Fibroblast of gingiva (primary cell): ENCODE measurements at places on chromosomes 12 and 14.
A peak's percentile ranks its signal among the peaks of the same experiment; 100 is the strongest.

DNA sequence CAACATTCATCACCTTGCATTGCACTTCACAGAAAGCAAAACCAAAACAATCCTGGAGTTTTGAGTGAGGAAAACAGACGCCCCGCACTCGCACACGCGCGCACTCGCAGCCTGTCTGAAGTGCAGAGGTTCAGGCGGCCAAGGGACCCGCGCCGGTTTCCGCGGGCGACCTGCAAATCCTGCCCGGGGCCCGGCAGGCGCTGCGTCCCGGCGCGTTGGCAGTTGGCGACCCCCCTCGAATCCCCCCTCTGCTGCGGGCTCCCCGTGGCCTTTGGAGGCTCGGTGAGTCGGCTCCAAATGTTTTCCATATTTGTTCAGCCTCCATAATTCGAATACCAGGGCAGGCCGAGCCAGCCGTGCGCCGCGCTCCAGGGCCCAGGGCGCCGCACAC, at the start of gene SSPN:
SSPN (plus strand) TSS at position 324 of the 391 bp plus-strand sequence. CDS start 100 bp downstream, outside the sequence.
- DNase-seq = peak; percentile 58

DNA sequence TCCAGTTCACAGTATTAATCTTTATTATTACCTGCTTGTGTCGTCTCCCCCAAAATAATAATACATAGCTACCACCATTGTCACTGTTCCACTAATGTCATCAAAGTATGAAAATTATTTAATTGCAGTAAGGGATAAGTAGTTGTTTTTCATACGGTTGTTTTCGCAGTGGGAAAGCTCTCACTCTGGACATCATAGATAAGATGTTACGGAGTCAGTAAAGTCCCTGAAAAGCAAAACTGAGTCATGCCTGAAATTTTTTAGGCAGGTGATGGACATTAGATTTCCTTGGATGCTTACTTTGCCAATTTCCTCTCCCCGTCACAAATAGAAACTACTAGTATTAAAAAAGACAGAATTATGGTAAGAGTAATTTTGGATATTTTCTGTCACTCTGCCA, 13.2 kb downstream of the PNP start:
- DNase-seq = no peak

- peak; percentile 58 for DNase-seq
Measured at GRCh38 chr14:49770212-49770817, 2.4 kb downstream of the KLHDC2 start.

DNA sequence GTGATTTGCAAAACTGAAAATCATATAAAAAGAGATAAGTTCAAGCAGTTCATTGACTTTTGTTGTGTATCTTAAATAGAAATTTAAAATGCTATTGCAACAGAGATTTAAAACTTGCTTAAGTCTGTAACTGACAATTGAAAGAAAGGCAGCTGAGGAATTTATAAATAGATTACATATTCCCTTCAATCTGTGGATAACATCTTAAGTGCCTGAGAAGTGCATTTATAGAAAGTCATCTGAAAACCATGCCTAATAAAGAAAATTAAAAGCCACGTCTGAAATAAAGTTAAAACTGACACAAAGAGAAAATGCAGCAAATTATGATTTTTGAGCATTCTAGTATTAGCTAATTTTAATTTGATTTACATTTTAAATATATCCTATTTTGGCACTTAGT, 479.8 kb downstream of the MDGA2 start:
- DNase-seq = no peak

GRCh38 chr14:23102801-23103200, 2.0 kb downstream of the CIROP start:
- no peak for DNase-seq

DNA sequence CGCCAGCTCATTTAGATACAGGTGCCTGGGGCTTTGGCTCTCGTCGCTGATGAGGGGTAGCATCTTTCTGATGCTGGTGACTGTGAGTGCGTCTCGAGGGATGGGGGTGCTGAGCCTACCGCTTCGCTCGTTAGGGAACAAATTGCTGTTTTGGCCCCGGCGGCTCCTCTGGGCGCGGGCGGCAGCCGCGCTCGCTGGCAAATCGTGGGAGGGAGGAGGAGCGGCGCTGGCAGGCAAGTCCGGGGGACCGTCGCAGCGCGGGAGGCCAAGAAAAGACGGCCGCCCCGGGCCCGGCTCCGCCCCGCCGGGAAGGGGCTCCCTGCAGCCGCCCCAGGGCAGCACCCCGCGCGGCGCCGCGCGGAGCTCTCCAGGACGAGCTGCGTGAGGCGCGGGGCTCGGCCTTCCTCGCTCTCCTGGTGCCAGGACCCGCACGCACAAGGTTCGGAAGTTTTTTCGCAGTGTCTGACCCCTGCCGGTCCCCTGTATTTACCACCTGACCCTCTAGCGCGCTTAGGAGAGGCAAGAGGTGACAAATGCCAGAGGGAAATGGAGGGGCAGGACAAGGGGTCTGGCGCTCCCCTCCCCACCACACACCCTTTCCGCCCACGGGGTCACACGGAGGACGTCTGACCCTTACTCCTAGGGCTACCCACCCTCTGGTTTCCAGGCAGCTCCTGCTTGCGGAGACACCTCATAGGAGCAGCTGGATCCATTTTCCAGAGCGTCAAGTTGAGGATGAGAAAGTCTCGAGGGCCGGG, 899 bp upstream of the KCNH3 start:
- DNase-seq = no peak

GRCh38 chr14:81211844-81212243, 8.9 kb downstream of the GTF2A1 start:
- peak; percentile 34 for DNase-seq

DNA sequence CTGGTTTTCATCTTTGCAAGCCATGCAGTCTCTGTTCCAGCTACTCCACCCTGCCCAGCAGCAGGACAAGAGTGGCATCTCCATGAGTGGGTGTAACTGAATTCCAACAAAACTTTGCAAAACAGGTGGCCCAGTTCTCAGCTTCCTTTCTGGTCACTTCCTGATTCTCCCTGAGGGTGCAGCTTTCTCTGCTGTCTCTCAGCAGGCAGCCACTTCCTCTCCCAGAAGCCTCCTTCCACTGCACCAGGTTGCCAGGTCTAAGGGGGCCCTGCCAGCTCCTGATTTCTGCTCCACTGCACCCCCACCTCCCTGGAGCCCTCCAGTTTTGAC, 341.0 kb upstream of the FKBP4 start:
- no peak for DNase-seq

GRCh38 chr12:115456946-115457689, 773.1 kb upstream of the TBX3 start:
- DNase-seq = no peak

GRCh38 chr12:130804216-130804615, 34.8 kb downstream of the STX2 start:
- no peak for DNase-seq

GRCh38 chr12:64457032-64457431, 5.1 kb downstream of the TBK1 start:
- no peak for DNase-seq
